ENCODE measurements at places on chromosomes 16 and 17. TPM values are rescaled to one million over a fixed set of nuclear protein-coding genes. Genes with fewer than 3 reads are reported as not detected.

DNAAF1 gene
- total RNA-seq = not detected

HS3ST3A1 gene
- total RNA-seq = 0.22 TPM

ZP2 gene
- not detected for total RNA-seq

IGSF6 gene
- 0.77 TPM for total RNA-seq

FSCN2 gene
- total RNA-seq = 1.0 TPM

- no peak for DNase-seq
- peaks cover 7% of the 10 kb centered on the region for H3K36me3 ChIP-seq
- H3K4me1 ChIP-seq = peaks cover 19% of the 10 kb centered on the region
- no peaks in the 10 kb centered on the region for H3K27me3 ChIP-seq
- H3K27ac ChIP-seq = no peak overlapping the region
Measured at GRCh38 chr16:15988268-15989013, 39.0 kb downstream of the ABCC1 start.

DNA sequence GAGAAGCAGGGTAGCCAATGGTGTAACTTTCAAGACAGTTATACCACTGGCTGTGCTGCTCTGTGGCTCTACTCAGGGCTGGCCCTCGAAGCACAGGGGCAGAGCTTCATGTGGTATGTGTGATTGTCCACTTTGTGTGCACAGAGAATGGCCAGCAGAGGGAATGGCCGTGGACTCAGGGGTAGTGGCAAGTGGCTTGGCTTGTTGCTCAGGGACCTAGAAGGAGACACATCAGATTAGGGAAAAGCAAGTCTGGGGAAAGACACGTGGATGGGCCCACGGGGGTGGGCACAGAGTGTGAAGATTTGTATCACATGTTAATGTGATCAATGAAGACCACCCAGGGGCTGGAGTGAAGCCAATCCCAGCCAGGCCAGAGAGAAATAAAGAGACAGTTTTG lies 20.0 kb upstream of the XYLT2 start:
- H3K4me1 ChIP-seq = no peaks in the 10 kb centered on the region
- H3K36me3 ChIP-seq = no peaks in the 10 kb centered on the region
- no peak for DNase-seq
- H3K27ac ChIP-seq = no peak overlapping the region
- H3K4me3 ChIP-seq = no peak overlapping the region
- no peaks in the 10 kb centered on the region for H3K27me3 ChIP-seq

GRCh38 chr16:56792967-56793366 lies 63.0 kb downstream of the NUP93 start:
- H3K27ac ChIP-seq = no peak overlapping the region
- no peak for DNase-seq
- no peaks in the 10 kb centered on the region for H3K36me3 ChIP-seq
- H3K4me3 ChIP-seq = no peak overlapping the region

- H3K4me3 ChIP-seq = no peak overlapping the region
- H3K27me3 ChIP-seq = peaks cover 21% of the 10 kb centered on the region
- H3K27ac ChIP-seq = no peak overlapping the region
Measured at GRCh38 chr17:72590382-72590781, 469.6 kb downstream of the SOX9 start.

DNA sequence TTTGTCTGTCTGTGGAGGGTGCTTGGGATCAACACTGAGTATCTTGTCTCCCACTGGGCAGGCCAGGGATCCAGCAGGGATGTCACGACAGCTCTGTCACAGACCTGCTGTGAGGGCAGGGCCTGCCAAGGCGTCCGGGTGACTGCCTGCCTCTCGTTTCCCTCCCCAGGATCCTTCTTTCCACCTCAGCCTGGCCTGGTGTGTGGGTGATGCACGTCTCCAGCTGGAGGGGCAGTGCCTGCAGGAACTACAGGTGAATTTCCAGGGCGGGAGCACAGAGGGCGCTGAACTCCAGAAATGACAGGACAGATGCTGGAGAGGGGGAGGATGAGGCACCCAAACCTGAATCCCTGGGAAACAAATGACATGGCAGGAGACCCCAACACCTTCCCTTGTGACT lies 6.8 kb upstream of the MMP15 start:
- no peak for DNase-seq
- H3K27me3 ChIP-seq = no peaks in the 10 kb centered on the region
- no peak overlapping the region for H3K27ac ChIP-seq
- peaks cover 27% of the 10 kb centered on the region for H3K36me3 ChIP-seq

DNA sequence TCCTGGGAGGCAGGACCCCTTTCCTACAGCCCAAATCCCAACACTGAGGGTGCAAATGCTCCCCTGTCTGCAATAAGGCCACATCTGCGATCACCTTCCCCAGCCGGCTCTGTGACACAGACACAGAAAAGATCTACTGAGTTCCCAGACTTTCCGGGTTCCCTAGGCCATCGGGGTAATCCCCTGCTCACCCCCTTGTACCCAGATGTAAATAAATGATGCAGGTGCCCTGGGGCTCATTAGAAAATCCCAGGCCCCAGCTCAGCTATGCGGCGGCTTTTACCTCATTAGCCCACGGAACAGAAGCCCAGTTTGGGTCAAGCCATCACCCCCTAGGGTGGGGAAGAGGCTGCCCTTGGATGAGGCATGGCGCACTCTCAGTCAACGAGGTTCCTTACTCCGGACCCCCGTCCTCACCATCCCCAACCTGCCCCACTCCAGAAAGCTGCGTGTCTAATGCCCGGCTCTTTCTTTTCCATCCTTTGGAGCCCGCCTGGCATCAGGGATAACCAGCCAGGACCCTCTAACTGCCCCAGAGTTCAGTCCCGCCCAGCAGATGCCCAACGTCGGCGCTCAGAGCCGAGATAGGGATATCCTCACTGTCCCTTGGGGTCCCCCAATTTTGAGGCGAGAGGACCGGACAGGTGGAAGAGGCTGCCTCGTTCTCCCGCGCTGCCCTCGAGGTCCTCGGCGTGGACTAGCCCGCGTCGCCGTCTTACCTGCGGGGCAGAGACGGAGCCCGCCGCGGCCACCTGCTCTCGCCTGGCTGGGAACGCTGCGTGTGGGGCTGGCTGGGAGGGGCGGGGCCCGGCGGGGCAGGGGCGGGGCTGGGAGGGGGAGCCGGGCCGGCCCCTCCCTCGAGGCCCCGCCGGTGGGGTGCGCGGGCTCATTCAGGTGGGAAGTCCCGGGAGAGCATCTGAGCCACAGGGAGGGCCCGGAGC lies at the start of gene ZNF385C:
ZNF385C (minus strand) TSS at position 783 of the 941 bp plus-strand sequence. CDS start 35,417 bp downstream, outside the sequence.
- H3K36me3 ChIP-seq = no peaks in the 10 kb centered on the region
- peaks cover 13% of the 10 kb centered on the region for H3K4me1 ChIP-seq
- H3K27ac ChIP-seq = no peak within 1 kb of the TSS

DNA sequence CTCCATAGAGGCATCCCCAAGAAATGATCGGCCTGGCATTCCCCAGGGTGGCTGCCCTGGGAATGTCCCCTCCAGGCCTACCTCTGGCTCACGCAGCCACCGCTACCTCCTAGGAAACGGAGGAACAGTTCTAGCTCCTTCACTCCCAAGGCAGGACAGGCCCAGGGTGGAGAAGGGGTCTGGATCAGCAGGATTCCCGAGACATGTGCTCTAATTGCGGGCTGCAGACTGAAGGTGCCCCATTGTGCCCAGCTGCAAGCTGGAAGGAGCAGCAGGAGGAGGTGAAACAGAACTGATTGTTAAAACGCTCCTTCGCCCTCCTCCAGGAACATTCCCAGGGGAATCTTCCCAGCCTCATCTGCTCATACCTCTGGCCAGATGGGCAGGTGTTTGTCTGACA lies 40.8 kb downstream of the SCNN1G start:
- H3K27me3 ChIP-seq = no peaks in the 10 kb centered on the region
- no peak overlapping the region for H3K4me3 ChIP-seq
- H3K4me1 ChIP-seq = no peaks in the 10 kb centered on the region
- H3K27ac ChIP-seq = no peak overlapping the region
- no peak for DNase-seq

GRCh38 chr17:75032720-75033280 lies 14.0 kb downstream of the ATP5PD start:
- no peak overlapping the region for H3K27ac ChIP-seq
- no peaks in the 10 kb centered on the region for H3K27me3 ChIP-seq
- H3K4me3 ChIP-seq = peak overlapping the region; percentile 73
- peaks cover 56% of the 10 kb centered on the region for H3K4me1 ChIP-seq

- H3K27ac ChIP-seq = no peak overlapping the region
- DNase-seq = no peak
- H3K4me3 ChIP-seq = no peak overlapping the region
- no peaks in the 10 kb centered on the region for H3K27me3 ChIP-seq
Measured at GRCh38 chr17:53313746-53314145, 509.0 kb upstream of the KIF2B start.

- no peaks in the 10 kb centered on the region for H3K4me1 ChIP-seq
- peak; percentile 60 for DNase-seq
- no peak overlapping the region for H3K4me3 ChIP-seq
- no peaks in the 10 kb centered on the region for H3K27me3 ChIP-seq
Measured at GRCh38 chr17:79065105-79065670, 9.4 kb upstream of the ENGASE start.

DNA sequence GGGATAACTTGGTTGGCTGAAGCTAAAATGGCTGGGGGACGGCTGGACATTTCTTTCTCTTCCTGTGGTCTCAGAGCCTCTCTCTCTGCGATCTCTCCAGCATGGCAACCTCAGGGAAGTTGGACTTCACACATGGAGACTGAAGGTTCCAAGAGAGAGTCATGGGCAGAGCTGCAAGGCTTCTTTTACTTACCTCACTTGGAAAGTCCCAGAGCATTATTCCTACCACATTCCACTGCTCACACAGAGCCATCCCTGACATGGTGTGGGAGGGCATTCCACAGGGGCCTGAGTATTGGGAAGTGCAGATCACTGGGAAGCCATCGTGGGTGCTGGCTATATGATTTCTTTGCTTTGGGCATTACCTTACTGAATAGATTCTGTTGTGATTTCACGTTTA lies 9.8 kb upstream of the SLC6A2 start:
- H3K4me1 ChIP-seq = no peaks in the 10 kb centered on the region
- H3K36me3 ChIP-seq = no peaks in the 10 kb centered on the region
- DNase-seq = no peak

DNA sequence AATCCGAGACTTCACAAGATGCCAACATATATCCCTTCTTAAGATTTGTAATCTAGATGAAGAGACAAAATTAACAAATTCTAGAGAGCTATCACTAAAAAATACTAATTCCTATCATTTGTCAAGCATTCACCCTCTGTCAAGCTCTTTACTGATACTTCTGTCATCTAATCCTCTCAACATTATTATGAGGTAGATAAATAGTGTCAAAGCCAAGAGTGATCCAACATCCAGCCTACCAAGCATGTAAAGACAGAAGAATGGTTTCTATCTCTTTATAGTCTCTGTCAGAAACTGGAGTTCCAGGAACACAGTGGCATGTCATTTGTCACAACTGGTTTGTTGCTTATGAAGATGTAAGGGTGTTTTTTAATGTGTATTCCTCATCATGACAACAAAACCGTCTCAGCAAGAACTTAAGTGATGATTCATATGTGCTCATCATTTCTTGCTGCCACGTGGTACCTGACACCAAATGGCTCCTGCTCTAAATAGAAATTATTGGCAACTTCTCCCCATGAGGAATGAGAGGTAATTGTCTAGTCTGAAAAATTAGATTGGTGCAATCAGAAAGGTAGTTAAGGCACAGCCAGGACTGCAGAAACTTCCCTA lies 196.8 kb downstream of the TOX3 start:
- H3K27me3 ChIP-seq = no peaks in the 10 kb centered on the region
- H3K36me3 ChIP-seq = no peaks in the 10 kb centered on the region
- no peaks in the 10 kb centered on the region for H3K4me1 ChIP-seq
- H3K27ac ChIP-seq = no peak overlapping the region
- H3K4me3 ChIP-seq = no peak overlapping the region
- no peak for DNase-seq

DNA sequence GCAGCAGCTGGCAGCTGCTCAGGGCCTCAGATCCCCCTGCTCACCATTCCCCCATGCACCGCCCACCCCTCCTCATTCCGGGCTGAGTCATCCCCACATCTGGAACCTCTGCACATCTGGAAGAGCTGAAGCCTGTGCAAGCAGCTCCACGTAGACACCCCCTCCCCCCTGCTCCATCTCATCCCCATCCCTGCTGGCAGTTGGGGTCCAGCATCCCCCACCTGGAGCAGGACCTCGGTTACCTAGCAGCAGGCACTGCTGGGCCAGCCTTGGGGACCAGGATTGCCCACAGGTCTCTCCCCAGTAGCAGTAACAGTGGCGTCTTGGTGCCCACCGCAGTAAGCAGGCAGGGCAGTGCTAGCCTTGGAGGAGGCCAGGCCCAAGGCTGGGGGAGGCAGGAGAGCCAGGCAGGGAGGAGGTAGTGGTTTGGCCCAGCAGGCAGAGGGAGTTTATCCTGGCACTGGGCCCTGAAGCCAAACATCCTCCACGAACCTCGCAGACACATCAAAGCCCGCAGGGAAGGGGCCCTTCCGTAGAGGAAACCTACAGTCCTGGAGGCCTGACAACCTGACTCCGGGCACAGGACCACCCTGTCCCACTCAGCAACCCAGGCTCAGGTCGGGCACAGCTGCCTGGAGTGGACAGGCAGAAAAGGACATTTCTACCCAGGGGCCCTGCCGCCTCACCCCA lies 7.7 kb upstream of the TMEM92 start:
- no peak for DNase-seq
- H3K36me3 ChIP-seq = no peaks in the 10 kb centered on the region
- H3K27ac ChIP-seq = no peak overlapping the region
- no peak overlapping the region for H3K4me3 ChIP-seq

DNA sequence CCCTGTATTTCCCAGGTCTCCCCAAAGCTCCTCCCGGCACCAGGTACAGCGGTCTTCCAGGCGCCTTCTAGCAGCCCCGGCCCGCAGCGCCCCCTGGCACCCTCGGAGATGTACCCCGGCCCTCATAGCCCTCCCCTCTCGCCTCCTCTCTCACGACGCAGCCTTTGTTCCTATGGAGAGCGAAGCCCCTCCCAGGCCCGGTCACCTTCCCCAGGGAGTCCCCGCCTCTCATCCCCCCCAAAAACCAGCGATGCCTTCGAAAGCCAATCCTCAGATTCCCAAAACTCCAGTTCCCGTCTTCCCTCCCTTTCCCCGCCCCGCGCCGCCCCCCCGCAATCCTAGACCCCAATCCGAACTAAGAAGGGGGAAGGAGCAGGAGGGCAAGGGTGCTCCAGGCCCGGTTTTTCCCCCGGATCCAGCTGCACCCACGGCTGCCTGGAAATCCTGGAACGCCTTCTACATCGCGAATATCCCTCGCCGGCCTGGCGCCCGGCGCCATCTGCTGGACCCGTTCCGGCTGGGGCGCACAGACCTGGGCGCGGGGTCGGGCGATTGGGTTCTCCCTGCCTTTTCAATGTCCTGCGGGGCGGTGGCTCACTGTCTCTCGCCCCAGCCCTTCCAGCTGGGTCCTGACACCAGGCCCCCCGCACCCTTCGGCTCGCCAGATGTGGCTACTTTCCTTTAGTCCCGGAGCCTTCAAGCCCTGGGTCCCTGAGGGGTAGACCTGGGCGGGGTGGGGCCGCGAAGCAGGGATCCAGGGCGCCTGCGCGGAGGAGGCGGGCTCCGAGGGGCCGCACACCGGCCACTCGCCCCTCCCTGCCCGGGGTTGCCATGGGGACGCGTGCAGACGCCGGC lies at the start of gene DNAH2:
DNAH2 (plus strand) TSS at position 844 of the 855 bp plus-strand sequence. CDS start 1,991 bp downstream, outside the sequence.
- peak within 1 kb of the TSS; percentile 20 for H3K4me3 ChIP-seq
- H3K27me3 ChIP-seq = peaks cover 72% of the 10 kb centered on the region
- H3K36me3 ChIP-seq = no peaks in the 10 kb centered on the region
- peaks cover 21% of the 10 kb centered on the region for H3K4me1 ChIP-seq

- no peak overlapping the region for H3K4me3 ChIP-seq
- H3K4me1 ChIP-seq = no peaks in the 10 kb centered on the region
- DNase-seq = no peak
Measured at GRCh38 chr16:35182943-35183550, 1723.6 kb downstream of the TP53TG3F start.
